Endothelial cell (in vitro differentiated cells): ENCODE measurements at places on chromosomes 11 and 22.

GRCh38 chr11:109421981-109422869, at the start of gene C11orf87:
Gene C11orf87 (plus strand): TSS chr11:109422190. CDS start chr11:109423634, 1,444 bp downstream.
- DNase-seq = peak; percentile 52

- DNase-seq = no peak
Observed at GRCh38 chr11:65439331-65440181, 17.0 kb downstream of the NEAT1 start.

- DNase-seq = no peak
Observed at GRCh38 chr11:118883368-118884071, at the start of gene CXCR5. Gene CXCR5 (plus strand): TSS chr11:118883892. CDS start chr11:118883942, 50 bp downstream.

DNA sequence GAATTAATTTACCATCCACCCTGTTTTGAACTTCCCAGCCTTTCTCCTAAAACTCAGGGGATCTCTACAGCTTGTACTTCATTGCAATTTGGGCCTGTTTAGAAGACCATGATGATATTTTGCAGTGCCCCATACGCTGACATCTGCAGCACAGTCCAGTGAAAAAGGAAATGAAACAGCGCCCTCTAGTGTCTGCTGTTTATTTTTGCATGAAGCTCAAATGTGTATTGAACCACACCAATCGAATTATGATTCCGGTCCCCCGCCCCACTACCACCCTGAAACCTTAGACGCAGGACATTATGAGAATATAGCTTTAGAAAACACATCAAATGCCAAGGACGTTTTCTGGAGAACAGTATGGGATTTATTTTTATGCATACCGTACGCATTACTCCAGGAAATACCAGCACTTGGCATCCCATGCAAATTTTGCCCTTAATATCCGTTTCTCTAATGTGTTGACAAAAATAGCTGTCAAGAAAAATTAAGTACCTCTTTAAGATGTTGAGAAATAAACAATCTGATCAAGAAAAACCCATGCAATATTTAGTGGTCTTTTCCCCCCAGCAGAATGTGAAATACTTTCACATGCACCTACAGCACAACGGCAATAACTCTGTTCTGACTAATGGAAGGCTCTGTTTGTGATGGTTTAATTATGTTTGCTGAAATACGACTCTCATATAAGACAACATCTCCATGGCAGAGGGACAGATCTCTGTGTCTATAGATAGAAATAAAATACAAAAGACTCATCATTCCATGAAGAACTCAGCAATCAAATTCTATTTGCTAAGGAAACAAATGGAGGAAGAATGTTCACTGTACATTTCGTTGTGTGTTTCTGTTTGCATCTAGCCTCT, 93.9 kb downstream of the TECTA start:
- DNase-seq = peak; percentile 71

- no peak for DNase-seq
Observed at GRCh38 chr11:103483996-103484395, 374.8 kb downstream of the DYNC2H1 start.

- DNase-seq = no peak
Observed at GRCh38 chr11:118224511-118225188, at the start of gene JAML. Gene JAML (minus strand): TSS chr11:118225011. CDS start chr11:118214866, 10,145 bp downstream.

DNA sequence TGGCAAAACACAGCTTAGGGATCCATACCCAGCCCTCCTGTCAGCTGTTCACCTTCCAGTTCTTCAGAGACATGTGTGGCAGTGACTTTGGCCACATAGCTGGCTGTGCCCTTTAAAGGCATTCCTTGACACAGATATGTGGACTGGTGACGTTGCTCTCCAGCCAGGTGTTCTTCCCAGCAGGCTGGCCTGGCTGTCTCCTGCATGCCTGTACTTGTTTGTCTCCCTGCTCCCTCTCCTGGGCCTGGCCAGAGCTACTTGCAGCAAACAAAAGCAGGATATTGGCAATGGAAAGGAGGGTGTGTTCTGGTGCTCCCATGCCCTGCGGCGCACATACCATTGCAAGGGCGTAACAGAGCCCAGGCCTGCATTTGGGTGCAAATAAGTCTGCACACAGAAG, 38.3 kb downstream of the PIK3IP1 start:
- DNase-seq = peak; percentile 33

DNA sequence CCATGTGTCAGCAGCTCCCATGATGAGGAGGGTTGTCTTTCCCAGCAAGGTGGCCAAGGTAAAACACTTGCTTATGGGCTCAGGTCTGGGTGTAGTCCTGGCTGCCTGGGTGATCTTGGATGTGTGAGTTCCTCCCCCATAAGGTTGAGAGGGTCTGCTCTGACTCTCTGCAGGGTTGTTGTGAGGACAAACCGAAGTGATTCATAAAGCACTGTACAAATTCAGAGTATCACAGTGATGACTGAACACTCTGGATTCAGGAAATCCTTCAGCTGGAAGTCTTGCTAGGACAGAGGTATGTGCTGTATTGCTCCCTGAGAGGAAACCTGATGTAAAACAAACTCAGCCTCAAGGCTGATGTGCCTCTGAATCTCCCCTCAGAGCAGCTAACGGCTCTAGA, 220.9 kb upstream of the PITPNB start:
- DNase-seq = no peak

DNA sequence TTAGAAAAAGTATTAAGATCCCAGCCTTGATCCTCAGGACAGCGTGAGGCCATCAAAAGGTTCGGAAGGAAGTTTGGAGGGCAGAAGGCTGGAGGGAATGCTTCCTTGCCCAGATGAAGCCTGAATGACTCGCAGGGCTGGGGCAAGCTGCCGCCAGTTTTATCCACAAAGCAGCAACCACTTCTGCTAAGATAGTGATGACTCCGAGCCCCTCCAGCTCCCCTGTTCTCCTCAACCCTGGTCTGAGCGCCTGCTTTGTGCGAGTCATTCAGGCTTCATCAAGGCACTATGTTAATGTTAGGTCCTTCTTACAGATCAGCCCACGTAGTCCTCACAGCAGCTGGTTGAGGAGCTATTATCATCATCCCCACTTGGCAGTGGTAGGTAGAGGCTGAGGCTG, 158.8 kb downstream of the COMMD9 start:
- no peak for DNase-seq

DNA sequence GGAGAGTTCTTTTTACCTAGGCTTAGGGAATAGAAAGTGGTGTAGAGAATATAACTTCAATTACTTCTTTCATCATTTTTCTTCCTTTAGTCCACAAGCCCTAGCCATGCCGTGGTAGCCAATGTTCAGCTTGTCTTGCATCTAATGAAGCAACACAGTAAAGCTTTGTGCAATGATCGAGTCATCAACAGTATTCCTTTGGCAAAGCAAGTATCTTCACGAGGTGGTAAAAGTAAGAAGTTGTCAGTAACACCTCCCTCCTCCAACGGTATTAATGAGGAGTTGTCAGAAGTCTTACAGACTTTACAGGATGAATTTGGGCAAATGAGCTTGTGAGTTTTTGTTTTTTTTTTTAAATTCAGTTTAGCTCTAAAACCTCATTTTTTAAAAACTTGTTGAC, 37.4 kb downstream of the CEP57 start:
- no peak for DNase-seq

GRCh38 chr11:44954051-44954906, 3.6 kb upstream of the TP53I11 start:
- DNase-seq = no peak

DNA sequence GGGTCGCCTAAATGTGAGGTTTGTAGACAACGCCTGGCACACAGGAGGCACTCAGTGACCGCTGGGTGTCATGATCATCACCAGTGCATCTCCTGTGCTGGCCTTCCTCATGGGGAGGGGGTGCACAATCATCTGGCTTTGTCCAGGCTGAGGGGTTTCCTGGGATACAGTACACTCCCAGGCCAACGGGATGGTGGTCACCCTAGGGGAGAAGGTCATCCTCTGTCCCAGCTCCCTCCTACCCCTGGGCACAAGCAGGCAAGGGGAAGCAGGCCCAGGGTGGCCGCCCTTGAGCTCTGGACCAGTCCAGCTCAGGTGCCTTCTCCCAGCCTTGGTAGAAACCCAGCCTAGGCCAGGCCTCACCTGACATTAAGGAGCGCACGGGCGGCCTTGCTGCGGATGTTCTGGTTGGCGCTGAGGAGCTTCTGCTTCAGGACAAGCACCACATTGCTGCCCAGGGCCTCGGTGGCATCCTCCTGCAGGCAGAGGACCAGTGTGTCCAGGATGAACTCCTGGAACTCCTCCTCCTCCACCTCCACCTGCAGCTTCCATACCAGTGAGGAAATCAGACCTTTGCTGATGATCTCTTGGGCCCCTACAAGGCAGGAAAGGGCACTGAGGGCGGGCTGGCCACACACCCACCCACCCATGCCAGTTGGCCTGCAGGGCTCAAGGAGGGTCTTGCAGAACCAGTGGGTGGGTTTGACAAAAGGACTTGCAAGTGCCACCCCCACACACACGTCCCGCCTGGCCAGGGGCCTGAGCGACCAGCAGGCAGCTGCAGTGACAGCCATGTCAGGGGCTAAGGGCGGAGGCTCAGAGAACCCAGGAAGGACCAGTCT, 6.6 kb upstream of the GNAZ start:
- no peak for DNase-seq

GRCh38 chr11:75233754-75234172, 6.8 kb upstream of the TPBGL start:
- DNase-seq = peak; percentile 77

DNA sequence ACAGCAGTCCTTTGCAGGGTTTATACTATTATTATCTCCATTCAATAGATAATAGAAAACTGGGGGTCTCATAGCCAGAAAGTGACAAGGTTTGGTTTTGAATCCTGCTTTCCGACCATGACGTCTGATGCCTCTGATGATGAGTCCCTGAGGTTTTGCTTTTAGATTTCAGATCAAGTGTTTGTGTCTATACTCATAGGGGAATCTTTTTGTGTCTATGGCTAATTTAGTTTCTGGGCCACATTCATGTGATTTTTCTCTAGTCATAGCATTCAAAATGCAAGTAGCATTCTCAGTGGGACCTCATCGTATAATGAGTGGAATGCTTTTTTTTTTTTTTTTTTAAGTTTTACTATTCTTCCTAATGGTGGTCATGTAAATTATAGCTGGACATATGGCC, 72.9 kb downstream of the TNRC6B start:
- no peak for DNase-seq

DNA sequence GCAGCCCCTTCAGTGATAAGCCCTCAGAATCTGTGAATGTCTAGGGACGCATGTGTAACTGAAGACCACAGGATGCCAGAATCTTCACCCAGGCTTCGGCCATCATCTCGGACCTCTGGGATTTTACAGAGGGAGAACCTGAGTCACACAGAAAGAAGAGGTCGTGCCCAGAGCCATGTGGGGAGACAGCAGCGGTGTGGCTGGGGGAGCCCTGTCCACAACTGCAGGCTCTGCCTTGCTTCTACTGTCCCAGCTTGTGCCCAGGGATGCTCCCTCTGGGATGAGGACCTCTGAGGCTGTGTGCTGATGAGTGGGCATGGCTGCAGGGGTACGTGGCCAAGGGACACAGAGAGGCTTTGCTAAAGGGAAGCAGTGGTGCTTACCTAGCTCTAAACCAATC, 582.0 kb downstream of the TBC1D22A start:
- no peak for DNase-seq

- DNase-seq = no peak
Observed at GRCh38 chr22:50292643-50293440, 14.6 kb downstream of the PLXNB2 start.

DNA sequence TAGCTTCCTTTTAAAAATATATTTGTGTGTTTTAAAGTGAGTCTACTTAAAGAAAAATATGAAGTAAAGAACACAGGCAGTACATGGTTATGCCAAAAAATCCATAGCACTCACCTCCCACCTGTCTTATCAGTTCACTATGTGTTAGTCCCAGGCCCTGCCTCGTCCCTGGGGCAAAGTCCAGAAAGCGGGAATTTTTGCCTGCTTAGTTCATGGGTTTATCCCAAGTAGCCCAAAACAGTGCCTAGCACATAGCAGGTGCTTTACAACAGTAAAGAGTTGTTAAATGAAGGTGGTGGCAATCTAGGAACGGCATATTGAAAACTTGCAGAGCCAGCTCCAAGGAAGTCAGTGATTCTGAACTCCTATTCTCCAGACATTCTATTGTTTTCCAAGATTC, 154.0 kb downstream of the MN1 start:
- DNase-seq = no peak

GRCh38 chr22:35660291-35661127, 12.3 kb downstream of the APOL6 start:
- DNase-seq = no peak

DNA sequence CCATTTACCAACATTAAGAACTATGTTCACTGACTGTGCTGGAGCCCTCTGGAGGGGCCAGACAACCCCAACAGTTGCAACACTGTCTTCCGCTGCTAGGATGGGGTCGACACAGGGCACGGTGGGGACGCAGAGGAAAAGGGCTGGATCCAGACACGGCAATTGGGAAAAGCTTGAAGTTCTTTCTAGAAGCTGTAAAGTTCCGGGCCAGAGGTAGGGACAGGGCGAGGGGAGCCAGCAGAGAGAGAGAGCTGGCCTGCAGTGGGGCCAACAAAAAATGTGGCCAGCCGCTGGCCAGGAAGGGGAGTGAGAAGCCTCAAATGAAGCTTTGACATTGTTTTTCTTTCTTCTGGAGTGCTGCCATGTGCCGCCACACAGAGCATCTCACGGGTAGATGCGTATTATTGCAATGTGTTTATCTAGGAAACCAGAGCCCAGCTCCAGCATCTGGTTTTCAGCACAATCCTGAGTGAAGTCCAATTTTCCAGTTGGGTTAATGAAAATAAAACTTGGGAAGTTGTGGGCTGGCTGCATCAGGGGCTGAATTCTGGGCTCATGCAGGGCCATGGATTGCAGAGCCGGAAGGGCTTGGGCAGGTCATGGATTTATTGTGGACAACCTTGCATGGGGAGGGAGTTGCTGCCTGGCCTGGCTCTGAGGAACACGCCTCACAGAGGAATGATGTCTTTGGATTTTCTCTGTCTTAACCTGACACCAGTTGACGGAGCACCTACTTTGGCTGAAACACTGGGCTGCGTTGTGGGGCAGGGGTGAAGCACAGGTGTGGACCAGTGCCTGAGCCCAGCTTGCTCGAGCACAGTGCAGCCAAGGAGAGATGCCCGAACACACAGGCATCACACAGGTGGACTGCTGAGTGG, 67.6 kb upstream of the AMPD3 start:
- no peak for DNase-seq

- peak; percentile 84 for DNase-seq
Observed at GRCh38 chr11:22625448-22626287, at the start of gene FANCF. Gene FANCF (minus strand): TSS chr11:22625823. CDS start chr11:22625810, 13 bp downstream.

GRCh38 chr11:71322192-71322735, 69.9 kb upstream of the SHANK2 start:
- DNase-seq = no peak
